ENCODE measurements at places on chromosomes 1 and 21.

DNA sequence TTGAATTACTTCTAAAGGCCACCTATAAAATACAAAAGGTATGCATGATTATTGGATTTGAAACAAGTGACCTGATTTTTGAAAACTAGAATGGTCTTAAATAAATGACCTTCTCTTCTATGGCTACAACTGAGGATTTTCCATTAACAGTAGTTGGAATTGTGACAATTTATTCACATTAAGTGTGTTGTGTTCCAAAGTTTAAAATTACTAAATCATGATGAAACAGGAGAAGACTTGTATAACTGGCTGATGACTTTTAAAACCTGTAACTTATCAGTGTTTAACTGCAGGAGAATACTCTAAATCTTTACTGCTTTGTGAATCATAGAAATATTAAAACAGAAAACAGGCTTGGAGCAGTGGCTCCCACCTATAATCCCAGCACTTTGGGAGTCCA lies 4.6 kb downstream of the KCNT2 start:
- DNase-seq, result no peak

- no peak for DNase-seq
These were observed 212.6 kb upstream of the ADGRL2 start for GRCh38 chr1:81588149-81588548.

GRCh38 chr21:26165331-26165730 lies 5.2 kb downstream of the APP start:
- DNase-seq, result no peak

- no peak for DNase-seq
These were observed 138.7 kb downstream of the RUNX1 start for GRCh38 chr21:34910396-34910795.

DNA sequence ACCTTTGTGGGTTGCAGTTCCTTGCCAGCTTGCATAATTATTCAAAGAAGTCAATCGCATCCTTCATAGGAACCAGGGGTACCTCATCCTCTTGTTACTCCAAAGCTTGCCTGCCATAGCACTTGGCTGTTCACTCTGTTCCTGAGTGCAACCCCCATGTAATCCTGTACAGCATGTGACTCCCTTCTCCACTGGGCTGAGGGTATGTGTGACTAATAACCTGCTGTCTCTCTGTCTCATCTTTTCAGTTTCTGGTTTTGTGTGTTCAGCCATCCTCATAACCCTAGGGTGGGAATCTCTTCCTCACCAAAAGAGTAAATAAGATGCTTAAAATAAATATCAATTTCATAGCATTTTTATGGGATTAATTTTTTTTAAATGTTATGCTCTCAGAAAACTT lies 351.9 kb downstream of the S1PR1 start:
- DNase-seq, result no peak

GRCh38 chr1:31297277-31298247 lies 730 bp downstream of the ZCCHC17 start:
- no peak for DNase-seq

DNA sequence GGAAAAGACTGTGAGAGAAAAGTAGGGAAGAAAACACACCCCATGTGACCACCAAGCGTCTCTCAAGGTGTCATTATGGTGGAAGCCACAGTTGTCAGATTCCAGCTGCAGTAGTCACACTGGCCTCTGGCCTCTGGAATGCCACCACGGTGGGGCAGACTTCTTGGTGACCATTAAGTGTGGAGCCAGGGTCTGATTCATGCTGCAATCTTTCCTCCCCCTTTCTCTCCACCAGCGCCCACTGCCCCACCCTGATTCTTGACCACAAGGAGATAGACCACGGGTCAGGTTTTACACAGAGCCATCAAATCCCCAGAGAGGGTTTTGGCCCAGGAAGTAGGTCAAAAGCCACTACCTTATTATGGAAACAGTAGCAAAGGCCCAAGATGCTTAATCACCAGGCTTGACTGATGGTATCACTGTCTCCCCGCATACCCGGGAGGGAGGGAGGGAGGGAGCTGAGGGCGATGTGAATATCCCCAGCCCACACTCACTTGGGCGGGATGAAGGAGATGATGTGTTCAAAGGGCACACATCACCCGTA lies 52.7 kb upstream of the GRHL3 start:
- DNase-seq, result no peak

GRCh38 chr1:38327559-38327973 lies 281.0 kb upstream of the POU3F1 start:
- no peak for DNase-seq

GRCh38 chr1:156356875-156357534 lies 12.0 kb upstream of the RHBG start:
- DNase-seq, result peak; percentile 34

DNA sequence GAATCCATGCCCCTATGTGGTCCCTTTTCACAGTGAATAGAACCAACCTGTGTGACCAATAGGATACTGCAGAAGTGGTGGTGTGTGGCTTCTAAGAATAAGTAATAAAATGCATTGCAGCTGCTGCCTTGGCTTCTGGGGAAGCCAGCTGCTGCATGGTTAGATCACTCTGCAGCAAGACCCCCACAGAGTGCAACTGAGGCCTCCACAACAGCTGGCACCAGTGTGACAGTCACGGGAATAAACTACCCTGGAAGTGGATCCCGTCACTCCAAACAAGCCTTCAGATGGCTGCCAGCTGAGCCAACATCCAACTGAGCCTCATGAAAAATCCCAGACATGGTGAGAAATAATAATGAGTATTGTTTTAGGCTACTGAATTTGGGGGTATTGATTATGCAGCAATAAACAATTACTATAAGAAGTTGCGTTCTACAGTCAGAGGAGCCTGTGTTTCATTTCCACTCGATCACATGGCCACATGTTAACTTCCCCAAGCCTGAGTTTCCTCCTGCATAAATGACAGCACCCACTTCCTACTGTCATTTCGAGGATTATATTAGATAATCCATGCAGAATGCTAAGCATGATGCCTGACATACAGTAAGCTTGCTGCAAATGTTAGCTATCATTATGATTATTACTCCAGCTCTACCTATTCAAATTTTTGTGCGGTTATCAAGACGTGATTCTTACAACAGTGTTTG lies 20.8 kb upstream of the COG2 start:
- no peak for DNase-seq

- no peak for DNase-seq
These were observed 1148.1 kb upstream of the NCAM2 start for GRCh38 chr21:19850157-19850556.

GRCh38 chr1:168087696-168088095 lies 49.0 kb downstream of the GPR161 start:
- no peak for DNase-seq
